T-helper 9 cell (primary cell): ENCODE measurements at places on chromosomes 7 and 10.

- no peak for DNase-seq
Measured at GRCh38 chr10:60565492-60565891, 175.8 kb upstream of the ANK3 start.

DNA sequence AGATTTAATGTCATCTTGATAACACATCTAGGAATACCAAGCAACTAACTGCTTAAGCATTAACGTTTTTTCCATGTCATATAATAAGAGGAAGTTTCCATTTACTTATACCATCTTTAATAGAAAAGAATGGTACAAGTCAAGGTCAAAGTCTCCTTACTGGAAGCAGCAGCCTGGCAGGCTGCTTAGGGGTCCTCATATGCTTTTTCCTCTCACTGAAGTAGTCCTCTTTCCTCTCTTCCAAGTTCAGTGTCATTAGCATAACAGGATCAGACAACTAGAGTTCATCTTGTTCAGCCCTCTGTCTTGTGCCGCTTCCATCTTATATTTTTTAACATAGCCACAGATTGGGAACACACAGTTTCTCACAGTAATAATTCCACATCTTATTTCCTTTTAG is 405.7 kb downstream of the GFRA1 start:
- DNase-seq, result no peak

GRCh38 chr7:127671341-127671740 is 19.3 kb downstream of the SND1 start:
- DNase-seq, result no peak

GRCh38 chr10:114867365-114867764 is 45.8 kb downstream of the FHIP2A start:
- DNase-seq, result no peak

- no peak for DNase-seq
Measured at GRCh38 chr7:28124413-28124812, 56.2 kb downstream of the JAZF1 start.

- DNase-seq, result no peak
Measured at GRCh38 chr10:103490986-103491314, 2.6 kb upstream of the NEURL1 start.

DNA sequence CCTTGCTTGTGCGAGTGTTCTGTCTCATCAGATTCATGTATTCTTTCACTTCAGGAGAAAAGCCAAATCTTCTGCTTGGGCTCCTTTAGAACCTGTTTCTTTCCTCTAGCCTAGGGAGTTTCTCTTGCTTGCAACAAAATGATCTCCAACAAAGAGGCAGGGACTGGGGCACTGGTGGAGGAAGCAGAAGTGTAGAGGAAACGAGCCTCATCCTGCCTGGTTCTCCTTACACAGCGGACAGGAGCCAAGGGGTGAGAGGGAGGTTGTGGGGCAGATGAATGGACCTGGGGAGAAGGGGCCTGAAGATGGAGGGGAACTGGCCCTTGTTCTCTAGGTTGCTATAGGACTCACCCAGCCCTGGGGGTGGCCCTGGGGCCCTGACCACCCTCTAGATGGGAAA is 141.1 kb downstream of the PKD1L1 start:
- no peak for DNase-seq

DNA sequence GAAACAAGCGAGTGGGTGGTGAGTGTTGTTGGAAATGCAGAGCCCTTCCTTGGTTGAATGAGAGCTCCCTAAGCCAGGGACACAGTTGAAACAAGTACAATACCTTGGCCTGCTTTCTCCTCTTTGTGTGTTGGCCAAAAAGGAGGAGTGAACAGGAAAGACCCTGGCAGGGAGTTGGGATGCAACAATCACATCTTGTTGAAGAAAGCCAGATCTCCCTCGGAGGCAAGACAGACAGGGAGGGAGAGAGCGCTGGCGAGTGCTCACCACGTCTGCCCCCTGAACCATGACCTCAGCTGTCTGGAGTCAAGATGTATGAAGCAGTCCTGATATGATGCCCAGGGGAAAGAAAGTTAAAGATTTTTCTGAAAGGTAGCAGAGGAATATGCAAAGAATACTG is 66.8 kb downstream of the ADAM12 start:
- DNase-seq, result no peak

- DNase-seq, result no peak
Measured at GRCh38 chr7:151675196-151675920, 155.7 kb upstream of the RHEB start.

GRCh38 chr10:17237915-17238444 is 9.9 kb downstream of the VIM start:
- DNase-seq, result no peak

- no peak for DNase-seq
Measured at GRCh38 chr7:105021352-105021751, 7.3 kb downstream of the KMT2E start.

- no peak for DNase-seq
Measured at GRCh38 chr10:60828489-60828852, 50.2 kb downstream of the CDK1 start.

DNA sequence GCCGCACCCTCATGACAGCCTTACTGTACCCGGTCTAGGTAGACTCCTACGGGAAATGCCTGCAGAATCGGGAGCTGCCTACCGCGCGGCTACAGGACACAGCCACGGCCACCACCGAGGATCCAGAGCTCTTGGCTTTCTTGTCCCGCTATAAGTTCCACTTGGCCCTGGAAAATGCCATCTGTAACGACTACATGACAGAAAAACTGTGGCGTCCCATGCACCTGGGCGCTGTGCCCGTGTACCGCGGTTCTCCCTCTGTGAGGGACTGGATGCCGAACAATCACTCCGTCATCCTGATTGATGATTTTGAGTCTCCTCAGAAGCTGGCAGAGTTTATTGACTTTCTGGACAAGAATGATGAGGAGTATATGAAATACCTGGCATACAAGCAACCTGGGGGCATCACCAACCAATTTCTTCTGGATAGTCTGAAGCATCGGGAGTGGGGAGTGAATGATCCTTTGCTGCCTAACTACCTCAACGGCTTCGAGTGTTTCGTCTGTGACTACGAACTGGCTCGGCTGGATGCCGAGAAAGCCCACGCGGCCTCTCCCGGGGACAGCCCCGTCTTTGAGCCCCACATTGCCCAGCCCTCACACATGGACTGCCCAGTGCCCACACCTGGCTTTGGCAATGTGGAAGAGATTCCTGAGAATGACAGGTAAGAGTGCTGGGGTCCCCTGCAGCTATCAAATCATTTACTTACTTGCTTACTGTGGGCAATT is 8.5 kb upstream of the CHCHD1 start:
- DNase-seq, result no peak

DNA sequence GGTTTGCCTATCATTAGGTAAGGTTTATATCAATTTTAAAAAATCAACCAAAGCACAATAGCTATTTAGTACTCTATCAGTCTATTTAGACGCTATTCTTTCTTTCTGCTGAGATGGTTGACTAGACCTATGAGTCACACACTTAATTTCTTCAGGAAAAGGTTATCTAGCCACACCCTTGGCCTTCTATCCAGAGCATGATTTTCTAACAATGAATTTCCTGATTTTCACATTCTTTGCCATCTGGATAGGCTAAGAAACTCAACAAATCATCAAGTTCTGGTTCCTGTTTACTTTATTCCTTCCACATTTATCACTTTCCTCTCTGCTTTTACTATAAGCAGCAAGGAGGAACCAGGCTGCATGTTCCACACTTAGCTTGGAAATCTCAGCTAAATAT is 8.1 kb downstream of the PRPS1L1 start:
- DNase-seq, result no peak

GRCh38 chr10:112815269-112816032 is 134.6 kb upstream of the TCF7L2 start:
- no peak for DNase-seq

GRCh38 chr10:51706225-51706624 is 6.8 kb upstream of the CSTF2T start:
- no peak for DNase-seq

DNA sequence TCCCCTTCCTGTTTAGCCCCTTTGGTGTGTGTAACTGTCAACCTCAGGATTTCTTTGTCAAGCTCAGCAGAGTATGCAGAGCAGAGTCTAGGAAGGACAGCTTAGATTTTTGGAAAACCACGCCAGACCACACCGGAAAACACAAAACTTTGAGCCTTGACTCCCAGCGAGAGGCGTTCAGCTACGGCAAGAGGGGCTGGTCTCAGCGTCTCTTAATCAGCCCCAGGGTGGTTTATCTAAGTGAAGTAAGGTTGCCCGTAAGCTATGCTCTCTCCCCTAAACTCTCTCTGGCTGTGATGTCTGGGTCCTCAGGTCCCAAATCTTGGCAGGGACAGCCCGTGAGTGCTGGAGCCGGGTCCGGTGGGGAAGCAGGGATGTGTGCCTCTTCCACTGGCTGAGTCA is 230.9 kb downstream of the KLF6 start:
- no peak for DNase-seq

DNA sequence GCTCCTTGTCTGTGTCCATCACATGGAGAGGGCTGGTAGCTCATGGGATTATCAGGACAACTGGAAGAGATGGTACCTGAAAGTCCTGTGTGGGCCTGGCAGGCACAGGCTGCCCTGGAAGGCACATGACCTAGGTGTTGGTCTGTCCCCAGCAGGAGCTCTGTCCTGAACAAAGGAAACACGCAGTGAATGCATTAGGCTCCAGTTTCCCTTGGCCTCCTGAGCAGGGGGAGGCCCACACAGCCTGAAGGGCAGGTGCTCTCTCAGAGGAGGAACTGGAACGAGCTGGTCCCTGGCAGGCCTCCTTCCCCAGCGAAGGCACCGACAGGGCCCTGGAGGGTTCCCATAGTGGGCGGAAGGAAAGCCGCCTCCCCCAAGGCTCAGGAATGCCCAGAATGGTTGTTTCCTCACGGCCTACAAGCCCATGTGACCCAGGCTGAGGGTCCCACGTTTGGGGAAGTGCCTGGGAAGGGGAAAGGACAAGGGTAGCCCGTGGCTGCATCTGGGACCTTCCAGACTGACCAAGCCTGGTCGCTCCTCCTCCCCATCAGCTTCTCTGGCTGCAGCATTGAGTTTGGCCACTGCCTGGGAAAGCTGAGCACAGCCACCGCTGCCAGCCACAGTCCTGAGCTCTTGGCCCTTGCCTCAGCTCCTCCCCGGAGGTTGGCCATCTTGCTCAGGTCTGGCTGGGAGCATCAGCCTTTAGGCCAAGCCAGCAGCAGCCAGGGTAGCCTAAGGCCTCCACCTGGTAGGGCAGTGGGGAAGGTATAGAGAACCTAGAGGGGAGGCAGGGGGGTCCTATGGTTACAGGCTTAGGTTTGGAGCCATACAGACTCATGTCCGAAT is 21.8 kb downstream of the CXCL12 start:
- DNase-seq, result no peak

- no peak for DNase-seq
Measured at GRCh38 chr10:110709444-110709828, 65.3 kb downstream of the RBM20 start.

GRCh38 chr10:98326621-98327027 is 58.6 kb upstream of the LOXL4 start:
- no peak for DNase-seq

DNA sequence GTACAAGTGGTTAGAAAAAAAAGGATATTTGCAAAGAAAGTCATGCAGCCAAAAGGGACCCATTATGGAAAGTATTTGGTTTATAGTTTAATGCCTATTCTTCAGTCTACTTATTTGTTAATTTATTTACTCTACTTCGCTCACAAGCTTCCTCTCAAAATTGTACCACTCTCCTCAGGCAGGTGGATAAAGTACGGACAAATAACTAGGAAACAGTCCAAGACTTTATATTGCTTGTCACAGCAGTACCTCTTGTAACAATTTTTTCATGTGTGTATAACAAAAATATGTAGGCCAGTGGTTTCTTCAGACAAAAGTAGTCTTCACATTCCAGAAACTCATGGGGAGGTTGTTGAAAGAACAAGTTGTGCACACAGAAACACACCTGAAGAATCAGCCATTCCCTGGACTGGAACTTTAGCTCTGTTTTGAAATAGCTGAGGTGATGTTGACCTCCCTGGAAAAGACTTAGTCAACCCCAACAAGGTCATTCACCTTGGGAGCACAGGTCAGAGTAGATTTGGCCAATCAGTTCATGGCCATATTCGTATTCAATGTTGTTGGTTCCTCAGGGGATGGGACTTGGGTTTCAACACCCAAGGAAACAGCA is 73.4 kb downstream of the TES start:
- DNase-seq, result no peak

- no peak for DNase-seq
Measured at GRCh38 chr10:1841759-1842158, 104.4 kb upstream of the ADARB2 start.

- DNase-seq, result no peak
Measured at GRCh38 chr7:25122373-25122772, 2.7 kb downstream of the CYCS start.

DNA sequence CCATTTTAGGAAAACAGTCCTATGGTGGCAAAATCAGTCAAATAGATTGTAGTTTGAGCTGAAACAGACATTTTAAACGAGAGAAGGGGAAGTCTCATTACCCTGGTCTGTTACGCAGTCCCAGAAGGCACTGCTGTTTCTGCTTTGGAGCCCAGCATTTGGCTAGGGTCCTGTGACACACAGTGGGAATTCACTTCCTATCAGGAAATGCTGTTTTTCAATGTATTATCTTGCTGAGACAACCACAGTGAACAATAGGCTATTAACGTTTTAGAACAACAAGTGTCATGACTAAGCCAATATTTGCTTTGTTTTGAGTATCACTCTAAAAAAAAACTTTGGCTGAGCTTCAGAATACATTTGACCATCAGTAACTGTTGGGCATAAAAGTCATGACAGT is 74.1 kb downstream of the ADD3 start:
- DNase-seq, result no peak

DNA sequence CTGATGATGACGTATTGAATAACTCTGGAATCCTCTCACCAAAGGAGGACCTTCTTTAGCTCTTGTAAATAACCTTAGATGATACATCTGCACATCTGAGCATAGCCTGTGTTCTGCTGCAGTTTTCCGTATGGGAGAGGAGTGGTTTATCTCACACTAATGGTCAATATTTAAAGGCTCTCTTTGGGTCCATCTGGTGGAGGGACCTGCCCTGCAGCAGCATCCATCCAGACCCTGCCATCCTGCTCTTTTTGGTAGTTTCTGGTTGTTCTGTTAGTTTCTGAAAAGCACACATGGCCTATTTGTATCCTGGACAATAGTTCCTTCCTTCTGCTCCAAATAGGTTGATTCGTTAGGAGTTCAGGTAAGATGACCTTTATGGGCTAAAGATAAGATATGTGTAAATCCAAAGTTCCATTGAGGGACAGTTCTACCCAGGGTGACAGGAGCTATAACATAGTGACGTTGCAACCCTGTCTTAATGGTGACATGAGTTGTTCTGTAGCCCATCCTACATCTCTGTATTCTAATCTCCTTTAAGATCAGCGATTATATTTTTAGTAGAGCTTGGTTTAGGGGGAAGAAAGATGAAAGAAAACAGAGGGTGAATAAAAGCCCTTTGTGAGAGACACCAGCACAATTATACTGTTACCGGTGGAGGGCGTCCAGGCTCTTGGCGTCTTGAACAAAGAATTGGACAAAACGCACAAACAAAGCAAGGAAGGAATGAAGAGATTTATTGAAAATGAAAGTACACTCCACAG is 60.0 kb upstream of the KLF14 start:
- no peak for DNase-seq

- DNase-seq, result no peak
Measured at GRCh38 chr7:12725575-12726316, 38.3 kb downstream of the ARL4A start.
